ENCODE measurements at places on chromosomes 12 and 14. TPM values are rescaled to one million over a fixed set of nuclear protein-coding genes. Genes with fewer than 3 reads are reported as not detected.

Gene CD163L1
- 8.9 TPM for total RNA-seq

DNA sequence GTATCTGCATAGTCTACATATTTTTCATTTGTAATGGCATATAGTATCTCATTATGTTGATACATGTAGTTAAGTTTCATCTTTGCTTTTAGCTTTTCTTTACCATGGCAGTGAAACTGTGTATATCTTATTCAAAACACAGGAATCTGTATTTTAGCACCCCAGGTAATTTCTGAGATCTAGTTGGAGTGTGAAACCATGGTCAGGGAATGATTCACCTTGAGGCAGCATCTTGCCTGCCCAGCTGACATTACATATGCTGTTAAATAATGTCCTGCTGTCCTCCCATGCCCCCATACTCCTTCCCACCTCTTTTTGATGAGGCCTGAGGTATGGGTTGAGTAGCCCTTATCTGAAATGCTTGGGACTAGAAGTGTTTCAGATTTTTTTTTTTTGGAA lies 125.4 kb upstream of the ATF1 start:
- DNase-seq = no peak

DNA sequence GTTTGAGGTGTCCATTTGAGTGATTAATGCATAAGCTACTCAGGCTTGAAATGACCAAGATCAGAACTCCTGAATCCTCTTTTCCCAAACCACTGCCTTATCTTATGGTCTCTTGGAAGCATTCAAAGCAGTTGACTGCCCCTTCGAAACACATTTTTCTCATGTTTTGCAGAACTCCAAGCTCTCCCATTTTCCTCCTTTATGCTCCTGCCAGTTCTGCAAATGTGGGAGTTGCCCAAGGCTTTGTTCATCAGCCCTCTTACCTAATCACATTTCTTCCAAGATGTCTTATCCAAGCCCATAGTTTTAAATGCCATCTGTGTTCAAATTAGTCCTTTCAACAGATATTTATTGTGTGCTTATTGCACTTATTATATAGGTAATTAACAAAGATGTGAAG lies 1.8 kb upstream of the DNAAF2 start:
- DNase-seq = no peak

DNA sequence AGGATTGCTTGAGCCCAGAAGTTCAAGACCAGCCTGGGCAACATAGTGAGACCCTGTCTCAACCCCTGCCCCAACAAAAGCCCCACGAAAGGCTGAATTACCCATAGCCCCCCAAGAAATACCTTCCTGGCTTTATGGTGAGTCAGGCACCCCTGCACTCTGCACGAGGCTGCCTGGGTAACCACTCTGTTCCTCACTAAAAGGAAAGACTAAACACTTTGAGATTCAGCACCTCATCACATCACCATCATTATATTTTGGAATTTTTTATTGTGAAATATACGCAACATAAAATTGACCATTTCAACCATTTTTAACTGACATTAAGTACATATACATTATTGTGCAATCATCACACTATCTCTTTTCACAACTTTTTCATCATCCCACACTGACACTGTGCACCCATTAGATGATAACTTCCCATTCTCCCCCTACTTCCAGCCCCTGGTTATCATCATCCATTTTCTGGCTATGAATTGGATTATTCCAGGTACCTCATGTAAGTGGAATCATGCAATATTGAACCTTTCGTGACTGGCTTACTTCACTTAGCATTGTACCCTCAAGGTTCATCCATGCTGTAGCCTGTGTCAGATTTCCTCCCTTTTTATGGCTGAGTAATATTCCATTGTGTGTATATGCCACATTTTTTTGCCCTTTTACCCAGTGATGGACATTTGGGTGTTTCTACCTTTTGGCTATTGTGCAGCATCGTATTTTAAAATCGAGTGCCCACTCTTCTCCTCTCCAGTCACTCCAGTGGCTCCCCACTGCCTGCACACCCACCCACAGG lies 51.5 kb downstream of the TSPAN9 start:
- no peak for DNase-seq

- DNase-seq = no peak
Measured at GRCh38 chr12:98852181-98852580, 207.1 kb downstream of the APAF1 start.

DNA sequence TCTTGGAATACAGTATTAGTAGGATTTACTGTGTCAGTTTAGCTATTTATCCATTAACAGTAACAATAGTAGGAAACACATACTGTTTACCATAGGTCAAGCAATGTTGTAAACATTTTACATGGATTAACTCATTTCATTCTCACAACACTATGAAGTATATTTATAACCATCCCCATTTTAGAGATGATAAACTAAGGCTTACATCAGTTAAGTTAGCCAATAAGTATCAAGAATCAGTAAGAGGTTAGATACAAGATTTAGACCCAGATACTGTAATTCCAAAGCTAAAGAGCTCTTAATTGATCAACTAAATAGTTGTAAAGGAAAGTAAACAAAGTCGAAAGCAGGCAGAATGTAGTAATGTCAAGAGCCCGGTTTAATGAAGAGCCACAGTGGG lies 1.1 kb downstream of the SYNJ2BP start:
- DNase-seq = no peak

DNA sequence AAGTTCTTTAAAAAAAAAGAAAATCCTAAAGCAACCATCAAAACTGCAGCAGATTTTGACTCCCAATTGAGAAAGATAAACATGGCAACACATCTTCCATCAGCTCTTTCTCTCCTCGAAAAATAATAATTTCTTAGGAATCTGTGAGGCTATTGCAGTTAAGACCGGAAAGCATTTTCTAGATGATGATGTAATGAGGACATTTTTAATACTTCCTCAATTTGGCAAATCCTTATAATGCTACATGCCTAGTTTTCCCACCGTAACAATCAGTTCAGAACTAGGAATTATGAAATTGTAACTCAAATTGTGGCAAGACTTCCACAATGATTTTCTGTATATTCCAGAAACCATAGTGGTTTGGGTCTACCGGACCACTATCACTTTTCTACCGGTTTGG lies 180.9 kb upstream of the PDE3A start:
- DNase-seq = no peak

DNA sequence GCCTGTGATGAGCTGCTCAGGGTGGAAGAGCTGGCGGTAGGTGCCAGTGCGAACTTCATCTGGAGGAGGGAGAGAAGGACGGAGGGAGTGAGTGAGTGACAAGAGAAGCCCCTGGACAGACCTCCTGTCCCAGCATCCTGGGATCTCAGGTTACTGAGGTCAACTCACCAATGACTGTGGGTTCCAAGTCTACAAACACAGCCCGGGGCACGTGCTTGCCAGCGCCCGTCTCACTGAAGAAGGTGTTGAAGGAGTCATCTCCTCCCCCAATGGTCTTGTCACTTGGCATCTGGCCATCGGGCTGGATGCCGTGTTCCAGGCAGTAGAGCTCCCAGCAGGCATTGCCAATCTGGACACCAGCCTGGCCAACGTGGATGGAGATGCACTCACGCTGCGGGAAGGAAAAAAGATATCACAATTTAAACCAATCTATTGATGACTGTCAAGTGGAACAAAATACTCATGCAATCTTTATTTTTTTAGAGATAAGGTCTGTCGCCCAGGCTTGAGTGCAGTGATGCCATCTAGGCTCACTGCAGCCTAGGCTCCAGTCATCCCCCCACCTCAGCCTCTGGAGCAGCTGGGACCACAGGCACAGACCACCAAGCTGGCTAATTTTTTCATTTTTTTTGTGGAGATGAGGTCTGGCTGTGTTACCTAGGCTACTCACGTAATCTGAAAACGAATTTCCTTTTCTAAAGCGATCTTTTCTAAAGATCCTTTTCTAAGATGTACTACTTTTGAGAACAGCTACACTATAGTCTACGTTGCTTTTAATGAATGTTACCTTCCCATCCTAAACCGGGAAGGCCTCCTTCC lies 1.7 kb downstream of the TUBA1B start:
- no peak for DNase-seq

Gene HOXC11
- total RNA-seq = not detected

Gene LHX5
- not detected for total RNA-seq

Data from dorsolateral prefrontal cortex (tissue), 122 donors.